ENCODE measurements at places on chromosomes 11 and 22.

- DNase-seq: peak; percentile 71
These were observed 27.8 kb upstream of the PPARA start for GRCh38 chr22:46122511-46122971.

DNA sequence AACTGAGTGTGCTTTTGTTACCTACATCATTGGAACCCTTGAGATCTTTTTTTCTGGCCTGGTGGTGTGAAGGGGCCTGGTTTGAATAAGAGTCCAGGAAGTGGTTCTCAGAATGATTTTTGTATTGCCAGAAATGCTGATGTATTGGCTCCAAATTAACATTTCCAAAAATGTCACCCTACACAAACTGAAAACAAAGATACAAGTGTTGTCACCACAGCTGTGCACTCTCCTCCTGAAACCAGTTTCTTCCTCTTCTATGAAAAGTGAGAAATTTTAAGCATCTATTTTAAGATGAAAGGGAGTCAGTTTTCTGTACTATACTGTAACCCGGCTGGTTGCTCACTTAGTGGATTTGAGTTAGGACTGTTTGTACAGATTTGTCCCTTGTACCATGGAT, 218.8 kb downstream of the PGR start:
- DNase-seq: no peak

DNA sequence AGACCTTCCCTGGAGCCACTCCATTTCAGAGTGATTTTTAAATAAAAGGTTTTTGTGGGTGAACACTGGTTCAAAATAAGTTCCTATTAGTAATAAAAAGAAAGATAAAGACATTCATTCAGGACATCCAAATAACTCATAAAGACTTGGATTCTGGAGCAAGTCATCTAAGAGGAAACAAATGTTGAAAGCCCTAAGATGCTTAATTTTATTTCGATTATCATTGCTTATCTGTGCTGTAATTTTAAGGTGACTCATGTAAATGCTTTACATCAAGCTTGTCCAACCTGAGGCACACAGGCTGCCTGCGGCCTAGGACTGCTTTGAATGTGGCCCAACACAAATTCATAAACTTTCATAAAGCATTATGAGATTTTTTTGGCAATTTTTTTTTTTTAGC, 34.2 kb upstream of the DBX1 start:
- DNase-seq: no peak

DNA sequence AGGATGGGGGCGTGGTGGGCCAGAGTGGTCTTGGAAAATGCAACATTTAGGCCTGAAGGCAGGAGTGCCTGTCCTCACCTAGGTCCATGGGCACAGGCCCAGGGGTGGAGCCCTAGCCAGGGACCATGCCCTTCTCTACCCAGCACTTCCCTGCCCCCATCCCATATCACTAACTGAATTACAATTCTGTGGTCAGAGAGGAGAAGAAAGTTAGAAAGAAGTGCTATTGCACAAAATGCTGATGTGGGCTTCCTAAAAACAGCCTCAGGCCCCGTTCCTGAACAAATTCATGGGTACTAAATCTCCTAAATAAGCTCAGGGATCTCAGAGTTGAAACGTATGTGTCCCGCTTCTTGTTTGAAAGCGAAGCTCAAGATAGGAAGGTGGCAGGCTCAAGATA, 3.5 kb upstream of the ASRGL1 start:
- DNase-seq: no peak

DNA sequence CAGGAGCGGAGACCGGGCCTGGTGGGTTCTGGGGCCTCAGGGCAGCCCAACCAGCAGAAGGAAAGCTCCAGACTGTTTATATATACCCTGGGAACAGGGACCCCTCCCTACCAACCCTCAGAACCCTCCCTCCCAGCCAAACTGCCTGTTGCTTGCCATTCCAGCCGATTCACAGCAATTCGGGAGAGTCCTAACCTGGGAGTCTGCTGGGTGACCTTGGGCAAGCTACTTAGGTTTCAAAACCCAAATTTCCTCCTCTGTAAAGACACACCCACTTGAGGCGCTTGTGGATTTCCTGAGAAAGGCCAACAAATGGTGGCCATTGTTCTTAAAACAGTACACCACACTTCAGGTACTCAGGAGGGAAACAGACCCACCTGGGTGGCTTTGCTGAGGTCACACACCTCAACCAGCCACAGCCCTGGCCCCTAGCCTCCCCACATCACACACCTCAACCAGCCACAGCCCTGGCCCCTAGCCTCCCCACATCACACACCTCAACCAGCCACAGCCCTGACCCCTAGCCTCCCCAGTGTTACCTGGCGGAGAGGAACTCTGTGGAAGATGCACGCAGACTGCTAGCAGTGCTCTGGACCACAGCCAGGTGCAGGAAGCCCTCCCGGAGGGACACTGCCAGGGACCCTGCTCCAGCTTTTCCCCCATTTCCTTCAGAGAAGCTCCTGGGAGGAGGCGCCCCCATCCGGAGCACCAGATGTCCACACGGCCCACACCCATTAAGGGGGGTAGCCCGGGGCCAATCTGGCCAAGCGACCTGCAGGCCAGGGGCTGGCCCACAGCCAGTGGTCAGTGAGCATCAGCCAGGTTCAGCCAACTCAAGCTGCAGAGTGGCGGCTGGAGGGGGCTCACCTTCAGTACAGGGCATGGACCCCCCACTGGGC, 6.2 kb downstream of the SHISA8 start:
- DNase-seq: no peak

DNA sequence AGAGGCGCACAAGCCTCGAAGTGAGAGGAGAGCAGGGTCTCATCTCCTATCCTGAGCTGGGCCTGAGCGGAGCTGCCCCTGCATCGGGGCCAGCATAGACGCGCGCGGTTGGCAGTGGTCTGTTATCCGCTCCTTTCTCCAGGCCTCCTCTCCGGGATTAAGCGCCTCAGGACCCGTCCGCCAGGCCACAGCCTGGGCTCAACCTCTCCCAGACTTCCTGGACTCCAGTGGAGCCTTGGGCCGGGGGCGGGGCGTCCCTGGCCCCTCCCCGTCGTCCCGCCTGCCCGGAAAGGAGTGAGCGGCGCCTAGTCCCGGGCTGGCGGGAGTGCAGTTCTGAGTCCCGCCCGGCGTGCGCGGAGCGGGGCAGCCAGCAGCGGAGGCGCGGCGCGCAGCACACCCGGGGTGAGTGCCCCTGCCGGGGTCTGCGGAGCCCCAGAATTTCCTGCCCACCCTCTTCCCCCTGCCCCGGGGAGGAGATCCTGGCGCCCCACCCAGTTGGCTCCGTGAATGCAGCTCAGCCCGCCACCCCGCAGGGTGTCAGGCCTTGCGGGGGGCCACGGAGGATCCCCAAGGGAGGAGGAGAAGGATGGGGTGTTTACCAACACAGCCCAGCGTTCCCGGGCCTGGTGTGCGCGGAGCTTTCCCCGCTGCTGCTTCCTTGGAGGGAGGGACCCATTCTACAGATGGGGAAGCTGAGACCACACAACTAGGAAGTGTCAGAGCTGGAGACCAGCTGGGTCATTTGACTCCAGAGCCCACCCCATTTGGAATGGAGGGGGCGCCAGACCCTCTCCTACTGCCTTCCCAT, at the start of gene TCIRG1:
Gene TCIRG1 (plus strand): TSS at position 308 of the 808 bp plus-strand sequence. CDS start 2,247 bp downstream, outside the sequence.
- DNase-seq: peak; percentile 74

DNA sequence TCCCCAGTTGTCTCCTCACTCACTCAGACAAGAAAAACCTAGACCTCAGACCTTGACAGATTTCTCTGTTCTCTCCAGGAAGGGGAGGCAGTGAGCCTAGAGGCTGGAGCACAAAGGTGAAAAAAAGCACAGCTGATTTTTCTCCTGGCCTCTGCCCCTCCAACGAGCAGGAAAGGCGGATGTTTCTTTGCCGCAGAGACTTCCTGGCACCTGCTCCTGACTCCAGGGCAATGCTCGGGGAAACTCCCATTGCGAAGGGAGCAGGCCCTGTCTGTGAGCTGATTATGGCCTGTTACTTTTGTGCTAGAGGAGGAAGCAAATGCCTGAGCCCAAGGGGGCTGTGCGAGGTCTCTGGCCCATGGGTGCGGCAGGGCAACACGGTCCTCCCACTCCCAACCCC, 25.4 kb downstream of the MS4A10 start:
- DNase-seq: no peak

- DNase-seq: no peak
These were observed 121.7 kb upstream of the CHORDC1 start for GRCh38 chr11:90344546-90344945.

- DNase-seq: no peak
These were observed 3.5 kb upstream of the EIF3D start for GRCh38 chr22:36532466-36532865.

GRCh38 chr11:35683728-35684339, 21.3 kb downstream of the TRIM44 start:
- no peak for DNase-seq

GRCh38 chr11:19938866-19939265, 221.4 kb downstream of the DBX1 start:
- DNase-seq: no peak

DNA sequence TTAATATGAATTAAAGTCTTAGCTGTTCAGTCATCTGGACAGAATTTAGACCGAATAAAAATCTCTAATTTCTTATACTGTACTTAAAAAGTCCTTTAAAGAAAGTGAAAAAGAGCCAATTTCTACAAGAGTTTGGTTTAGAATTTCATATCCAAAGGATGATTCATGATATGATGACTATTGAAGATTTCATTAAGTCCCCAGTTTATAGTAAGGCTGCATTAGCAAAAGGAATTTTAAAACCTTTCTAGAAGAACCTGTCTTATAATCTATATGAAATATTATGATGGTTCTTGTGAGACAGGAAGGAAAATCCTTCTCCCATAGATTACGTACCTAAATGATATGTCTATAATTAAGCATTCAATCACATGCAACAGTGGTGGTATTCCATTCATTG, 34.8 kb downstream of the TSG101 start:
- DNase-seq: no peak

DNA sequence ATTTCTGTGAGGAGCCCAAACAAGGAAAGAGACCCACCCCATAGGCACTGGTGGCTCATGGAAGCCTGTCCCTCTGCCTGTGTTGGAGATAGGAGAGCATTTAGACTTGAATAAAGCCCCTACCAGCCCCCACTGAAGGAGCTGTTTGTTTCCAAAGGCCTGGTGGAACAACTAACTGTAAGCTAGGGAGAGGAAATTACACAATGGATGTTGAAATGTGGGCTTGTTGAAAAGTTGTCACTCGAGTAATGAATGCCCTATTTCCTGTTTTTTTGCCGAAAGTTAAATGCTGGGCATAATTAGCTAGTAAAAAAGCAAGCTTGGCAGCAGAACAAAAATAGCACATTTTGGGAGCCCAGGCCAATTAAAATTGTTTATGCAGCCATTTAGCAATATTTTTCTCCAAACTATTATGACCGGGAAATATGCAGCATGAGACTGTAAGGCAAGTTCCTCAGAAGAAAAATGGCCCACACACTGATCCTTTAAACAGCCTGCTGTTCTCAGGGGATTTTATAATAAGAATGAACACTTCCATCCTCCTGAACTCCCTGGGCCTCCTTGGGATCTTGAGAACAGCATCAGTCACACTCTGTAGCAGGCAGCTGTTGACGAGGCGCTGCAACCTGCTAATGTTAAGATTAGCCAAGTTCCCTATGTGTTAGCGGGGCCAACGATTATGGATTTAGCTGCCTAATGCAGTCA, 38.6 kb upstream of the LMO2 start:
- peak; percentile 1 for DNase-seq

- no peak for DNase-seq
These were observed 511 bp downstream of the PKDREJ start for GRCh38 chr22:46262449-46263215.

DNA sequence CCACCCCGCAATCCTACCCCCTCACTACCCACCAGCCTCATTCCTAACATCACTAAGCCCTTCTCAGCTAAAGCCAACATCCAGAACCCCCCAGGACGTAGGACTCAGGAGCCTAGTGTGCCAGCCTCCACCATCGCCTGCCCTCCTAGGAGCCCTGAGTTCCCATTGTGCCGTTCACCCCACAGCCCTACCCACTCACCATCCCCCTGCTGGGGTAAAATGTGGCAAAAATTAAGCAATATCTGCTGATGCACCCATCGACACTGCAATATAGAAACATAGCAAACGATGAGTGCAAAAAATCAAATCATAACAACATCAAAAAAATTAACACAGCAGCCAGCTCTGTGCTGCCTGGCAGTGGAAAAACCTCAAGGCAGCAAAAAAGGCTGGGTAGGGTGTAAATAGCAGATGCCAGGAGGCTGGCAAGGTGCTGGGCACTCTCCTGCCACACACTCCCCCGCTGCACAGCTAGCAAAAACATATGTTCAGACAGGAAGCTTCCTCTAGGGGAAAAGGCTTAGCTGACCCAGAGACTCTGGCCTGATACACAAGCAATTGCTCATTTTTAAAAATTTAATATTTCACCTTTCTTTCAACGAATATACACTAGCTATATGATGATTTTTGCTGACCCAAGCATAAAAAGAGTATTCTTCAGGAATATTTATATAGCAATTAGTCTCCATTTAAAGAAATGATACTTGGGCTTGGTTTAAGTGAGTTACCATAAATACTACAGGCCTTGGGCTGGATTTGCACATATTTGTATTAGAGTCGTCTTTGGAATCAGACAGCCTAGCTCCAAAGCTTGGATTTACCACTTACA, 33.8 kb downstream of the PRDM10 start:
- no peak for DNase-seq

- no peak for DNase-seq
These were observed 1.7 kb upstream of the XBP1 start for GRCh38 chr22:28801845-28802594.

GRCh38 chr11:72627594-72628281, 46.5 kb downstream of the PDE2A start:
- DNase-seq: no peak

- peak; percentile 13 for DNase-seq
These were observed 34.7 kb downstream of the ALG9 start for GRCh38 chr11:111836721-111837120.

- peak; percentile 75 for DNase-seq
These were observed 20.8 kb upstream of the TXNRD2 start for GRCh38 chr22:19962246-19962908.

- DNase-seq: no peak
These were observed 124.3 kb downstream of the C11orf58 start for GRCh38 chr11:16862726-16863125.

GRCh38 chr22:23069502-23070357, 589 bp upstream of the GNAZ start:
- peak; percentile 83 for DNase-seq

DNA sequence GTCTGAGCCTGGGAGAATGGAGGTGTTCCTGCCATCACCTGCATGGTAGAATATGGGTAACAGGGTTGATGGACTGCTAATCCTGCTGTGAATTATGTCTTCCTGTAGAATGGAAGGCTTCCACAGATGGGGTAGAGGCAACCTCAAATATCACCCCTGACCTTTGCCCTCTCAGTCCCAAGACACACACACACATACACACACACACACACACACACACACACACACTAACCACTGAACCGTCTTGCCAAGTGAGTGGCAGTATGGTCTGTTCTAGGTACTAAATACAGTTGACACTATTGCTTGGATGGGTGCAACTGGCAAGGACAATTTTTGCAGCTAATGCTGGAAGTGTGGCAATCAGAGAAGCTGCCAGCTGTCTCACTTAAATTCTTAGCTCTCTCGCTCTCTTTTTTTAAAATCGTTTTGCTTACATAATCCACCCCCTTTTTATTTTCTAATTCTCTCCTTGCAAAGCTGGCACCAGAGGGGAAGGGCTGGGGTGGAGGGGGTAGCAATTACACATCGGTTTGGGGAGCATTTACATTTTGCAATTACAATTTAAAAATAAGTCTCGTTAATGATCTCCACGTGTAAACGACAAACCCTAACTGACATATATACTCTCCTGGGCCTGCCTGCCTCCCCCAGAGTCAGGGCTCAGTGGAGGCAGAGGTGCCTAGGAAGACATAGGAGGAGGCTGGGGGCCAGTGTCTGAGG, 162.6 kb downstream of the FEZ1 start:
- DNase-seq: no peak
